ENCODE measurements at places on chromosomes 12 and 14.

- DNase-seq, result no peak
Measured at GRCh38 chr14:53346988-53347387, 193.9 kb upstream of the DDHD1 start.

GRCh38 chr12:124767066-124767821 is 96.4 kb downstream of the SCARB1 start:
- peak; percentile 87 for DNase-seq

GRCh38 chr12:52349196-52349595 is 18.1 kb downstream of the KRT85 start:
- DNase-seq, result no peak

DNA sequence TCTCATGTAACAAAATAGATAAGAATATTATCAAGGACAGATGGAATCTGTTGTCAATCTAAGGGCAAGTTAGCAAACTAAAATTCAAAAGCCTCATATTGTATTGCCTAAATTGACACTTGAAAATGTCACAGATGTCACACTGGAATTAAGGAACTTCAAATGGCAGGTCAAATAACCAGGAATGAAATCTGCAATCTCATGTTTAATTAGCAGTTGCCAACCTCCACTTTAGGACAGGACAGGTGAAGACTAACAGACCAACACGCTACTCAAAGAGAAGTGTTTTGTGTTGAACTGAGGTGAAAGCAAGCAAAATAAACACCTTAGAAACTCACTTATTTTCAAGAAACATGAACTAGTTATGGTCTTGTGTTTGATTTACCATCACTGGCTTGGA is 11.1 kb downstream of the KIF21A start:
- no peak for DNase-seq

GRCh38 chr12:16225692-16226091 is 51.8 kb downstream of the SLC15A5 start:
- DNase-seq, result no peak

DNA sequence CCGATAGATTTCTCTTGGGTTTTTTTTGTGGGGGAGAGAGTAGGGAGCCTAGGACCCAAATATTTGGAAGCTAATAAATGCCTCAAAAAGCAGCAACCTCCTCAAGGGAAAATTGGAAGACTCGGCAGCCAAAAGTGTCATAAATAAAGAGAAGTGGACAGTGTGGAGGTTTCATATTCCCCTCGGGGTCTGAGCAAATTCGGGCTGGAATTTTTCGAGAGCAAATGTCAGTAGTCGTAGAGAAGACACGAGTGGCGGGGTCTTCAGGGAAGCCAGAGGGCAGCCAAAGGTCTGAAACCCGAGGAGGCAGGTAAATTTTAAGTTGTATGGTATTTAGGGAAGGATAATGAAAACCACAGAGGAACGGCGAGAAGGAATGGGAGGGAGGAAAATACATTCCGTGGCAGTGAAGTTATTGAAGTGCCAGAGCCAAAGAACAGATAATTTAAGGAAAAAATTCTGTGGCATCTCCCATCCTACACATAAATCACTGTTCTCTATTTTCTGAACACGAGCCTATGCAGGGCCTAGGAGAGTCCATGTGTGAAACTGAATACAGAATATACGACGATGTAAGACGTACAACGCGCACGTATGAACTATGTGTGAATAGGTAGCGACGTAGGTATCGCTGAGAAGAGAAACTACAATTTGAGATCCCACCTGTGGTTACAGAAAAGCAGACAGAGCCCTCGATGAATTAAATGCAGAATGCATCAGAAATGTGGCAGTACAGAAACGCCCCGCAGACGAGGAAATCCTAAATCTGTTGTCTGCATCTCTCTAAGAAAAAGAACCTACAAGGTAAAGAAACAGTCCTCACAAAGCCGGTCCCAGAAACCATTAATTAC is 12.9 kb downstream of the BCL11B start:
- DNase-seq, result no peak

- DNase-seq, result no peak
Measured at GRCh38 chr12:64792128-64792527, 32.3 kb upstream of the TBC1D30 start.

- DNase-seq, result no peak
Measured at GRCh38 chr12:85829391-85829790, 6.8 kb downstream of the RASSF9 start.

Data from GM20000 (cell line).